ENCODE measurements at places on chromosomes 11 and 22.

DNA sequence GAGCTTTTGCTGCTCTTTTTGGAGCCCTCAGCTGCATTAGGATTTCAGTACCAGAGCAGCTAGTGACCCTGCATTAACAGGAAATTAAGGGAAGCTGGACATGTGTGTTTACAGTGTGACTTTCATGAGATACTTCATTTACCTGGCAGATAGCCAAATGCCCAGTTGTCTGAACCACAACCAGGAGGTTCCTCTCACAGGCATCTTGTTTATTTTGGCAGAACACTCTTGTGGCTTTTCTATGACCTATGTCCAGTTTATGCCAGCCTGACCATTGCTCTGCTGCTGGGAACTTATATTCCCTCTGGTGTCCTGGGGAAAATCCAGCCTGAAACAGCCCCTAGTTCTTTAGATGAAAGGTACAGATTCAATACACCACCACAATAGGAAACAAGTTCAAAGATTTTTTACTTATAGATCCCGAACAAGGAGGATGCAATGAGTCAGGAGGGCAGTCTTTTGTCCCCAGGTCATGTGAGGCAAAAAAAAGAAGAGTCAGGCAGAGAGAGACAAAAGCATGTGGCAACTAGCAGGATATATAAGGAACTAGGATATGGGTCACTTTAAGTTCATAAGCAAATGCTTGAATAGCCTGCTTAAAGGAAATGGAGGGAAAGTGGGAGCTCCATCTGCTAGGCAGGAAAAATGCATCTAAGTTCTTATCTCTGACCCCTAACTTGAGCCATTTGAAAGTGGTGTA is 379.3 kb downstream of the INSC start:
- no peak for DNase-seq

DNA sequence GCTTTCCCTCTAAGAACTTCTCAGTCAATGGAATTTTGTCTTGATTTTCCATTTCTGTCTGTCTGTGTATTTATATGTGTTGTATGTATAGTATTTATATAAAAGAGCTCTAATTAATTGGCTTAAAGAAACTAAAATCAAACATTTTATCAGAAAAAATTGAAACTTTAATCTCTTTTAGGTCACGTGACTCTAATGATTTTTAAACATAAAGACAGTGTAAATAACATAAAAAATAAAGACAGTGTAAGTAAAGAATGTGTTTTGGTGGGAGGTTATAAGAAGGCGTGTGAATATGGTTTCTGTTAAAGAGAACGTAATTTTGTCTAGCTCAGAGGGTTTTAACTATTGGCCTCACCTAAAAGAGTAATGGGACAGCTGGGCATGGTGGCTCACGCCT is 2.4 kb downstream of the JAML start:
- no peak for DNase-seq

- DNase-seq, result no peak
These were observed 9.2 kb downstream of the KCNC1 start for GRCh38 chr11:17743808-17744119.

DNA sequence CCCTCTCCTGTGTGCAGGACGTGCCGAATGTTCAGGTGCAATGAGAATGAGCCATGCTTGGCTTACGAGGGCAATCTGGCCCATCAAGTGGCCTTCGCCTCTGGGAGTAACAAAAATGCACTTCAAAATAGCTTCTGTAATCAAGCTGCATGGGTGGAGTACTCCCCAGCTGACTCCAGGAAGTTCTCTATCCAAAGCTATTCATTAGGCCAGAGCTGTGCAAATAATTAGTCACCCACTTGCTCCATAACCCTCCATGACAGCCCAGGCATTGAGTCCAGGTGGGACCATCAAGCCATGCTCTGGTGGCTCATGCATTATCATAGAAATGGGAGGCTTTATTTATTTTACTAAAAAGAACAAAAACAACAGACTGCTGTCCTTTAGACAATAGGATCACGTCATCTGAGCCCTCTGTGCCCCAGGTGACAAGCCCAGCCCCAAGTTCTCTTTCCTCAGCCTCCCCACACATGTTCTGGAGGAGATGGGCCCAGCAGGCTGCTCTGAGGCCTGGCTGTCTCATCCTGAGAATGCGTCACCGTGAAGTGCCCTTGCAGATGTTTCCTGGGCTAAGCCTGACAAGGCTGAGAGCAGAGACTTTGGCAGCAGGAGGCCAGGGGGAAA is 244.7 kb downstream of the ETS1 start:
- DNase-seq, result peak; percentile 47

DNA sequence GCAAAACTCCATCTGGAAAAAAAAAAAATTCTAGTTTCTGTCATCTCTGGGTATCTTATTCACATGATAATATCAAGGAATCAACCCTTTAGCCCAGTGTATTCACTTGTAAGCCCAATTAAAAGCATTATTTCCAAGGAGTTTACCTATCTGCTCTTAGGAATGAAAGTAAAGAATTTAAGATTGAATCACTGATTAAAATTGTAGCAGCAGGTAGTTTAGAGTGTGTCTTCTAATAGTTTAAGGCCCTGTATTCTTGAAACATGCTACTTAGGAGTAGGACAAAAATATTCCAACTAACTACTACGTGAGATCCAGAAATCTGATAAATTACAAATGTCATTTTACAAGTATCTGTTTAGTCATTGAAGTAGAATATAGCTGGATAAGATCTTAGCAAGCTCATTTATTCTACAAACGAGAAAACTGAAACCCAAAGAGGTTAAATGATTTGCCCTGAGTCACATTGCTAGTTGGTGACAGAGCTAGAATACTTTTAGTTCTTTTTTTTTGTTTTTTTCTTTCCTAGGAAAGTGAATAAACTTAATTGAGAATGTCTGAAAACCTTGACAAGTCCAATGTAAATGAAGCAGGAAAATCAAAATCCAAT is 4.0 kb downstream of the TCP11L1 start:
- DNase-seq, result no peak

DNA sequence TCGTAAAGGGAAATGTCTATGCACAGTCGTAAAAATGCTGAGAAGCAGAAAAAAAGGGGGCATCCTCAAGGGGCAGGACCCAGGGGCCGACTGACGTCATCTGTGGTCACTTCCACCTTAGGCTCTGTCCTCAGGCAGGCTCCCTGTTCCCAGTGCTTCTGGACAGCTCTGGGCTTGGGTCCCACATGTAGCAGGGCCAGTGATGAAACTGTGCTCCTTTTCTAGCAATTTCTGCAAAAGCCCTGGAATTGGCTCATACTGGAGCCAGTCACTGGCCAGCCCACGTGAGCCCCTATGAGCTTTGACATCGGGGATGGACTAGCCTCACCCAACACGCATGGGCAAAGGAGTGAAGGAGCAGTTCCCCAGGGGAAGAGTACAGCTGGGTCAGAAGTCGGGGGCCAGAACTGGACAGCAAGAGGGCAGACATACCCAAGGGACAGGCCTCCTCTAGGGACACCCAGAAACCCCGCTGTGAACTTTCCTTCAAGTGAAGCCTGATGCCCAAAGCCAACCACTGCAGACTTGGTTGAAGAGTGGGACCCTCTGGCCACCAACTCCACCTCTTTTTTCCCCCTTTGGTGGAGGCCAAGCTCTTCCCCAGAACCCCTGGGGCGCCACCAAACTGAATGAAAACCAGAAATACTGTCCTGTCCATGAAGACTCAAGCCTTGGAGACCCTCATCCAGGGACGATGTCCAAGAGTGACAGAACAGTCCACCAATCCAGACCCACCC is 1349.0 kb downstream of the BRD1 start:
- DNase-seq, result no peak

- no peak for DNase-seq
These were observed 21.1 kb downstream of the CTTN start for GRCh38 chr11:70419307-70420007.

DNA sequence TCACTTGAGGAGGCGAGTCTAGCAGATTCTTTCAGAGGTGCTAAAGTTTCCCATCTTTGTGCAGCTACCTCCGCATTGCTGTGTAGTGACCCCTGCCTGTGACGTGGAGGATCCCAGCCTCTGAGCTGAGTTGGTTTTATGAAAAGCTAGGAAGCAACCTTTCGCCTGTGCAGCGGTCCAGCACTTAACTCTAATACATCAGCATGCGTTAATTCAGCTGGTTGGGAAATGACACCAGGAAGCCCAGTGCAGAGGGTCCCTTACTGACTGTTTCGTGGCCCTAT is 8.9 kb upstream of the SAMM50 start:
- DNase-seq, result no peak

DNA sequence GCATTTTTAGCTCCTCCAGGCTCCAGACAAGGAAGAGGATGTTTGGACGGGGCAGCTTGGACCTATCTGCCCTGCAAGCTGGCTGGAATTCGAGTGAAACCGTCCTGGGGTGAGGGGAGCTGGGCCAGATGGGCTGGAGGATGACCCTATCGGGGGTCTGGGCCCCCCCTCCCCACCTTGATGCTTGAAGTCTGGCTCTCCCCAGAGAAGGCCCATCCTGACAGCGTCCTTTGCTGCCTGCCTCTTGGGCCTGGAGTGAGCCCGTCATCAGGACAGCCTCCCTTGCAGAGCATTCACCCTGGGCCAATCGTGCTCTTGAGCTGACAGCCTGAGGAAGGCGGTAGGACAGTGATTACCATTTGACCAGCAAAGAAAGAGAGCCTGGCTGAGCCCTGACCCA is 5.3 kb upstream of the PDGFB start:
- no peak for DNase-seq

DNA sequence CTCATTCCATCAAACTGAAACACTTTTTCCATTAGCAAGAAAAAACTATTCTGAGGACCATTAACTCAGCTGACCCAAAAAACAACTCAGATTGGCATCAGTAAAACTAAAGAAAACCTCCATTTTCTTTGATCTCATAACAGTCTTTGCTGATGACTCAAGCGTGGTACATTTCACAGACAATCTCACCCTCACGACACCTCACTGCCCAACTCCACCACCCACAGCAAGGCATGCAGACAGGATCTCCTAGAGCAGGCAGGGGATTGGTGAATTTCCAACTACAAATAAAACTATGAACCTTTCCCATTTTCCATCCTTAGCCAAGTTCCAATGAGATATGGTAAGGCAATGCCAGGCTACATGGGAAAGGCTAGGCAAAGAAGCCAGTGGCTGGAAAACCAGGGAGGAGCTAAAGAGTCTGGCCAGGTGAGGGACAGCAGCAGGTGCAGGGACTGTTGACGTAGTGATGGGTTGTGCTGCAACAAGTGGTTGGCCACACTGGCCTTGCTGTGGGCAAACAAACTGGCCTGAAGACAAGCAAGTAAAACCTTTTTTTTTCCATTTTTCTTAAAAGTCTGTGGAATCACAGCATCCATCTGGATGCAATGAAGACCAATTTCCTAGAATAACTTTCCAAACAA is 97.2 kb downstream of the SERGEF start:
- DNase-seq, result no peak

DNA sequence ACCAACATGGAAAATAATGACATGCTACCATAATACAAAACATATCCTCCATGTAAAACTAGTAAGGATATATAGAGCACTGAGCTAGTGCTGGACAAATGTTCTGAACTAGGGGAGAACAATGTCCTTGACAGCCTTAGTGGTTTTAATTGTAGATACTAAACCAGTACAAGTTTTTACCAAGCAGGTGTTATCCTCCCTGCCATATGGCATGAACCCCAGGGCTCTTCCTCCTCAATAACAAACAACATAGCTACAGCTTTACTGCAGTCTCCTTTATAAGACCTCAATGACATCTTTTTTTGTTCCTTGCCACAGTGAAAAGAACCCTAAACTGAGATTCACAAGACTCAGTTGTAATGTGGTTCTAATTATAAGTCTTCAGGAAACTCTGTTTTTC is 70.2 kb upstream of the GDPD4 start:
- no peak for DNase-seq

DNA sequence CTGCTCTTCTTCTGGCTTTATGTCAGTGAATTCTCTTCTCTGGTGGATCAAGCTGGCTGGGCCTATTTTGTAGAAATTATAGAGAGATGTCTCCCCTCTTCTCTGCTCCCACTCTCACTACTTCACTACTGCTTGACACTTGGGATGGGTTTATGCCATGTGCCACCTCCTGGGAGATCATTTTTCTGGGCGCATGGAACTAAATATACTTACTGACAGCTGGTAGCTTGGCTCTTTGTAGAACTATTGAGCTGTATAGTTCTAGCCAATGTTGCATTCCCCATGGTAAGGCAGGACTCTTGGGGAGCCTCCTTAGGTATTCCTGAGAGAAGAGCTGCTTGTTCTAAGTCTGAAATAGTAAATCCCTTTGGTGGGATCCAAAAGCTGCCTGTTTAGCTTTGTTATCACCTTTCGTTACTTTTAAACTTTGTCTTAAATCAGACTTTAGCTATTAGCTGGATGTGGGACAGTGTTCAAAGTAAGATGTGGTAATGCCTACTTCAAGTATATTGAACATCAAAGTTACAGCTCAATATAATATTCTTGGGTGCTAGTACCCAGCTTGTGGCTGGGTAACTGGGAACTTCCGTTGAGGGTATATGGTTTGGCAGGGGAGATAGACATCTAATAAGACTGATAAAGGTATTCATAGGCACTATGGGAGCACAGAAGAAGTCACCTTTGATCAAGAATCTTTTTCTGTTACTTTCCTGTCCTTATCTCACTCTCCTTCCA is 87.5 kb upstream of the RRM1 start:
- DNase-seq, result no peak

- DNase-seq, result no peak
These were observed 57.1 kb upstream of the TCF20 start for GRCh38 chr22:42327462-42328129.

DNA sequence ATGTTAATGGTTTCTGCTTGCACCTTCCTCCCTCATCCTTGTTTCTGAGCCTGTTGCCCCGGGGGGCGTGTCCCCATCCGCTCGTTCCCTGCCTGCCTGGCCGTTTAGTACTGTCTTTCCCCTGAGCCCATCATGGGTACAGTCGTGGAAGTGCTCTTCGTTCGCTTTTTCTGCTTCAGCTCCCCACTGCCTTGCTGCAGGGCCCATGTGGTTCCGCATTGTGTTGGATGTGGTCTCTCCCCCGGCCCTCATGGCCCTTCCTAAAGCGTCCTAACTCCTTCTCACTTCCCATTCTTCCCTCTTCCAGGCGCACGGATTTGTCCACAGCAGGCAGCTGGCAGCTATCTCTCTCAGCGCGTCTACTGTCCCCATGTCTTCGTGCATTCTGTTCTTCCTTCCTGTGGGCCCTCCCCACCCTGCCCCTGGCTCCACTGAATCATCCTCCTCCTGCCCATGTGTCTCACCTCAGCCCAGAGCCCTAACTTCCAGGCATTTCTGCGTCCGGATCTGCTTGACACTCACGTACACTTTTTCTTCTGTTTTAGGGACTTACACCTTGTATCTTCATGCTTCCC is 98.1 kb downstream of the ZBTB16 start:
- DNase-seq, result no peak

DNA sequence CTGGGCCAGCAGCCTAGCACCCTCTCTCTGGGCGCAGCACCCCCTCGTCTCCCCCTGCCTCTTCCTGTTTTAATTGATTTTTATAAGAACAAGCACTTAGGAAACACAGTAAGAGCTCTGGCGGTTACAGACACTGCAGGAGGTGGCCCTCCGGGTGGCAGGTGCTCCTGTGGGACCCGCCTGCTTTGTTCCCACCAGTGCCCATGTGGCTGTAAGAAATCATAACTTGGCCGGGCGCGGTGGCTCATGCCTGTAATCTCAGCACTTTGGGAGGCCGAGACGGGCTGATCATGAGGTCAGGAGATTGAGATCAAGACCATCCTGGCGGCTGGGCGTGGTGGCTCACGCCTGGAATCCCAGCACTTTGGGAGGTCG is 18.4 kb downstream of the TSPAN4 start:
- no peak for DNase-seq

- DNase-seq, result no peak
These were observed 39.6 kb downstream of the ARRB1 start for GRCh38 chr11:75311858-75312288.

Data from GM12864 (cell line).